ENCODE measurements at places on chromosomes 6 and 20. TPM values are rescaled to one million over a fixed set of nuclear protein-coding genes. Genes with fewer than 3 reads are reported as not detected.
A peak's percentile ranks its signal among the peaks of the same experiment; 100 is the strongest.

DNA sequence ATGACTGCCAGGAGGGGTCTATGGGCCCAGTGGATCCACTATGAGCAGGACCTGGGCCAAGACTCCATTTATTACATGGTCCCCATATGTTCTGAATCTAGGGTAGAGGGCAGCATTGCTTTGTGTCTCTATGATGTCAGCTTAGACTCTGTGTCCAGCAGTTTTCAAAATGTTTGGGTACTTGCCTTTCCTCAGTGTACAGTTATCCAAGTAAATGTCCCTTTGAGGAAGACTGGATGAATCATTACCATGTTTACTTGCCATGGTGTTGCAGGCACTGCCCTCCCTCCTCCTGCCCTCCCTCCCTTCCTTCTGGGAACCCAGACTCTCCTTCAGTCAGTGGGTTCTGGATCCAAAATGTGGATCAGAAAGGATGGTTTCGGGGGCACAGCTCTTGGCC, 108.6 kb downstream of the NRN1 start:
- no peak for DNase-seq

DNA sequence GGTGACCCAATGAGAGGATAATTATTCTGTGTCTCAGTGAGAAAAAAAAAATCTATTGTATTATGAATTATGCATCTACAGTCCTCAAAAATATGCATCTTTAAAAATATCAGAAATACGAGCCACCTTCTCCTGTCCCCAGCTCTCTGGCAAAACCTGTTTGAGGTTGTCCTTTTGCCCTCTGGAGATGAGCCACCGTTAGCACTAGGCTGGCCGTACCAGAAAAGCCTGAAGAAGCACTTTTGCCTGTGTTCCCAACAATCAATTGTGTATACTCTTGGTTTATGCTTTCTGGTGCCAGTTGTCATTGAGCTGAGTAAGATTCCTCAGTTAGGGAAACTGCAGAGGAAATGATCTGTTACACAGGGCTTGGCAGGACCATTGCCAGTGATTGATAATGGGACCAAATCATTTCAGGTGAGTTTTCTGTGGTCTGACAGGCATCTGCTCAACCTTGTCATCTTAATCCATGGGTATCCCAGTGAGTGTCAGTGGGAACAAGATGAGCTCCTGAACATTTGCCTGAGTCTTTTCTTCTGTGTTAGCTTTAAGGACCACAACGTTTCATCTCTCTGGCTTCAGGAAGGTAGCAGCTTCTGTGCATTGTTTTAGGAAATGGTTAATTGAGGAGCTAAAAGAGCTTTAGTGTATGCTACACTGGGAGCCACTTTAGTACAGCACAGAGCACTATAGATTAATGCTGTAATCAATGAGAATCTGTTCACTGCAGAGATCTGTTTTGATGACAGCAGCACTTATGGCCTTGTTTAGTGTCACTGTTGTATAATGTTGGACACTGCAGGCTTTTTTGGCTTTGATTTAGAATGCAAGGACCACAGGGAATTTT, 330.1 kb downstream of the RIMS1 start:
- peak; percentile 27 for DNase-seq

- DNase-seq, result no peak
These were observed 248.7 kb downstream of the RFPL4B start for GRCh38 chr6:112595841-112596240.

DNA sequence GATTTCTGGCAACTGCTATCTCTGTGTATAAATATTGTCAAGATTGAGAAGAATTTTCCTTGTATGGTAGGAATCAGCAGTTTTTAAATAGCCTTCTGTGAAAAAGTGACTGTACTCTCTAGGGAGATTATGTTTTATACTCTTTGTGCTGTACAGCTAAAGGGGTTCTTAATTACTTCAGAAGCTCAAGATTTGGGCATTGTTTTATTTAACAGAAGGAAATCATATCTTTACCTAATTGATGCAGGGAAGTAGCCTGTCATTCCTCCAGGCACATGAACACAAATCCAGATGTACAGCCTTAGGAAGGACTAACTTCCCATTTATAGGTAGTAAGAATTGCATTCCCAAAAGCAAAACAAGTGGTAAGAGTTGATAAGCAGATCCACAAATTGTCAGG, 1.3 kb downstream of the CALHM5 start:
- DNase-seq, result no peak

DNA sequence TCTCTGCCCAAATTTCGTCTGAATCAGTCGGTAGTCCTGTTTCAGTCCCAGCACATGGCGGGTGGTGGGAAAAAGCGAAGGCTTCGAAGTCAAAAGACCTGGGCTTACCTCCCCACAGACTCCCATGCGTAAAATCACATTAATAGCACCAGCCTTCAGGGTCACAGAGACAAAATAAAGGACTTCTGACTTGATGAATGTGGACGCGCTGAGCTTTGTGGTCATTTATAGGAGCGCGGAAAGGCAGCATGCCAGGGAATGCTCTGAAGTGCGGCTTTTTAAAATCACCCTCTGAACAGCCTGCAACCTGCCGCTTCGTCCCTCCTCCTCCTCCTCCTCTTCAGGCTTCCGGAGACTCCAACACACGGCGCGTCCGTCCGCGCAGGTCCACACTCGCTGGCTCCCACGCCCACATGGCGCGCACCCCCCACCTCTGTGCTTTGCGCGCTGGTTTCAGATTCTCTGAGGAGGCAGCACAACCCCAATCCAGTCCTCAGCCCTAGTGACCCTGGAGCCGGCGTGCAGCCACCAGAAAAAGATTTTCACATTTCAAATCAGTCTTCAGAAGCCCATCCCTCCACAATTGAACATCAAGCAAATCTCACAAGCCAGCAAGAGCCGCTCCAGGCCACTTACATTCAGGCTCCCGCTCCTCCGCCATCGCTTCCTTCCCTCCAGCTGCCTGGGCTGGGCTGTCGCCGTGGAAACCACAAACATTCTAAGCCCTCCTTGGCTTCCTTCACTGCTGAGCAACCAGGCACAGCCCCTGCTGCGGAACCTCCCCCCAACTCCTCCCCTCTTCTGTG, at the start of gene C6orf118:
C6orf118 (minus strand) TSS at position 680 of the 806 bp plus-strand sequence; CDS start at position 661, 19 bp downstream.
- no peak for DNase-seq

DNA sequence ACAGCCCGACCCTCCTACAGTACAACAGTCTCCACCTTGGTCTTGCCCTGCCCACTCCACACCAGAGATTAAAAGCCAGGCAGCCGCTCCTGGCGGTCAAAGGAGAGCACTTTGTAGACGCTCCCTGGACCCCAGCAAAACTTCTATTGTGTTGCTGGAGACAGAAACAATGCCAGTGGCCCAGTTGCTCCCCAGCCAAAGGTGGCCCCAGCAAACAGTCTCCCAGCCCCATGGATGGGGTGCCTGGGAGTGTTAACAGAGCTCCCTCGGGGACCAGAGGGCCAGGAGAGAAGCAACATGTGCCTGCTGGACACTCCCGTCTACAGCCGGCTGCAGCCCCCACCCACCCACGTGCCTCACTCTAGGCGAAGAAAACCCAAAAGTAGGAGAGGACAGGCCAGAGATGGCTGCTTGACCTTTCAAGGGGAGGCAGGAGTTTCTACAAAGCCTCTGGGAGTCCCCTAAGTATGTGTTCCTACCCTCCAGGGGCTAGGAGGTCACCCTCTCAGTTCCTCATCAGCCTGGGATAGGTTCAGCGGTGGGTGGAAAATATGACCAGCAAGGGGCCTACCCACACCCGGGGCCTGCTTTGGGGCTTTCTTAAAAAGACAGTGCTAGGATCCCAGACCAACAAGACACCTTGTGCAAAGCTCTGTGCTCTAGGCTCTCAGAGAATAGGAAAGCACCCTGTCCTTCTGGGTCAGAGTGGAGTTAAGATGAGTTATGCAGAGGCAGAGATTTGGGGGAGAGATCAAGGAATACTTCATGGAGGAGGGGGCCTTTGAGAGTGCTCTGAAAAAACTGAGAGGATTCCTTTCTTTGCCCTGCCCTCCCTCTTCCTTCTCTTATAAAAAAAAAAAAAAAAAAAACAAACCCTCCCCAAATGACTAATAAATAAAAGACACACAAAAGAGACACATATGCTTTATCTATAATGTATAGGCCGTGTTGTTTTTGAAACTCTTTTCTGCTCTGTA, 19.0 kb upstream of the PREX1 start:
- no peak for DNase-seq

DNA sequence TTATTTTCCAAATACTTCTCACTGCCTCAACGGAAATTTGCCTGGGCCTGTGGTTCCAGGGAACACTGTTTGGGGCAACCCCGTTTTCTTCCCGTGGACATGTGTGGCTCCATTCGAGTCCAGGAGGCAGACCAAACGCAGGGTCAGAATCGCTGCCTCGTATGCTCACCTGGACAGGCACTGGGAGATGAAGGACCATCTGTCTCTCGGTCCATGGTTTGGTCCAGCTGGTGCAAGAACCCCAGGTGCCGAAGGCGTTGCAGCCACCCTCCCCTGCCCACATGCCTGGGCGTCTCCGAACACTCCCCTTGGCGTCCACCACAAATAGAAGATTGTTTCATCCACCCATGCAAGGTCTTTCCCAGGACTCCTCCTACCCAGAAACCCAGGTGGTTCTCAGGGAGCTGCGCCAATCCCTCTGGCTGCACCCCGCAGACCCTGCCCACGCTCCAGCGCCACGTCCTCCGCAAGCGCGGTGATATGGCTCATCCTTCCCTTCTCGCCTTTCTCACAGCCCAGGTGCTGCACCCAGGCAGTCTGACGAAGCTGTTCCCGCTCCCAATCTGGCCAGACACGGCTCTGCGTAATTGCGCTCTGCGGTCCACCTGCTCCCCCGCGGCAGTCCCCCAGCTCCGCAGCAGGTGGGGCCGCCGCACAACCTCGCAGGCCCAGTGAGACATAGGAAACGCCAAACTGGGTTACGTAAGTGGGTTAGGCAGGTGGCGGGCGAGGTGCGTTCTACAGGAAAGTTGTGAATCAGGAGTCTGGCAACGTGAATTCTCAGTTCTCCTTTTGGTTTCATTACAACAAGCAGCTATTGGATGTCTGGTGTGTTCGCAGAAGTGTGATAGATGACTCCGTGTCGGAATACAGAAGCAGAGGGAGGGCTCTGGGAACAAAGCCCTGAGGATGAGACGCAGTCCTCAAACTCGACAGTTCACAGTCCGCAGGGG, 146.2 kb upstream of the ECI2 start:
- peak; percentile 36 for DNase-seq

The TPBG gene
- 1.1 TPM for total RNA-seq

DNA sequence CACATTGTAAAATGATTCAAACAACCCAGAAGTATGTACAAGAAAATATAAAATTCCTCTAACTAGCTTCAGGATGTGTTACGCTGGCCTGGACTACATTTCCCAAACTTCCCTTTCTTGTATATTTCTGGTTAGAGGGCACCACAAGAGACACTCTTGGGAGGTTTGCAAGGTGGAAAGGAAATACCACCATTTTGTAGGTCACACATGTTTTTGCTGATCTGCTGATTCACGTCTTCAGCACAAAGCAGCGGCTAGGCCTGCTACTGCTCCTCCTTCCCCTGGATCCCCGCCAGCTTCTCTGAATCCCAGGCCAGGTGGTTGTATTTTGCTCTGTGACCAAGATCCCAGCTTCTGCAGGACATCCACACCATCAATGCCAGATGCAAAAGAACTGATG, 104.2 kb downstream of the AGPAT4 start:
- DNase-seq, result peak; percentile 64

- no peak for DNase-seq
These were observed 11.0 kb upstream of the ADAM33 start for GRCh38 chr20:3692706-3693294.

The SLC13A3 gene
- total RNA-seq, result 3.7 TPM

DNA sequence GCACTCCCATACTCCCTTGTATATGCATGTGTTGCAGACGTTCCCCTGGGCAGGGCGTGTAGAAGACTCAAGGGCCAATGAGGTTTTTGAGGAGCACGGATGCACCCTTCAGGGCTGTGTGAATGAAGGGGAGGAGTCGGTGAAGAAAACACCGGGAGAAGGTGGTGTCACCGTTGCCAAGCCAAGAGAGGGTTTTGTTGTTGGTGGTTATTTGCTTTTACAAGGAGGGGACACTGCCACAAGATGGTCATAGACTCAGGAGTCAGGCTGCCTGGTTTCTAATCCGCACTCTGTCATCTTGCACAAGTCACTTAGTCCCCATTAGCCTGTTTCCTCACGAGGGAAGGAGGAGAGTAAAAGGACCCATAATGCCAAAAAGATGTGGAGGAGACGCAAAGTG, 124.0 kb downstream of the PXDC1 start:
- DNase-seq, result no peak

The BCAS1 gene
- 0.43 TPM for total RNA-seq

The GPSM3 gene
- 5.9 TPM for total RNA-seq

The HCRTR2 gene
- total RNA-seq, result not detected

GRCh38 chr20:51860111-51860882, 58.0 kb upstream of the SALL4 start:
- no peak for DNase-seq

GRCh38 chr6:147742440-147742839, 233.9 kb downstream of the SAMD5 start:
- DNase-seq, result no peak

GRCh38 chr6:135185483-135185882, 4.4 kb downstream of the MYB start:
- DNase-seq, result no peak

The PI3 gene
- total RNA-seq, result not detected

The RAD21L1 gene
- total RNA-seq, result not detected

DNA sequence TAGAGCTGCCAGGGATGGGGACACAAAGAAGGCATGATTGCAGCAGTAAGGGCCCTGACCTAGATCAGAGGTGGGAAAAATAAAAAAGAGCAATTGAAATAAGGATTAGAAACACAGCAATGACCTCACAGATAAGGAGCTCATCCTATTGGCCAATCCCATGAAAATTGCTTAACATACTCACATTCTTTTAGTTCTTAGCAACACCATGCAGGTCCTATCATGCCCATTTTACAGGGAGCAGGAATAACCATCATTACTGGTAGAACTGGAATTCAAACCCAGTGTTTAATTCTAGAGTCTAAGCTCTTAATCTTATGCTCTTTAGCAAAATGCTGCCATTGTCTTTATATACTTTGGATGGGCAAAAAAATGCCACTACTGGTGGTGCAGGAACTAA, 267.7 kb downstream of the RNF144B start:
- DNase-seq, result no peak

GRCh38 chr6:150670311-150670710, 70.6 kb downstream of the PLEKHG1 start:
- no peak for DNase-seq

DNA sequence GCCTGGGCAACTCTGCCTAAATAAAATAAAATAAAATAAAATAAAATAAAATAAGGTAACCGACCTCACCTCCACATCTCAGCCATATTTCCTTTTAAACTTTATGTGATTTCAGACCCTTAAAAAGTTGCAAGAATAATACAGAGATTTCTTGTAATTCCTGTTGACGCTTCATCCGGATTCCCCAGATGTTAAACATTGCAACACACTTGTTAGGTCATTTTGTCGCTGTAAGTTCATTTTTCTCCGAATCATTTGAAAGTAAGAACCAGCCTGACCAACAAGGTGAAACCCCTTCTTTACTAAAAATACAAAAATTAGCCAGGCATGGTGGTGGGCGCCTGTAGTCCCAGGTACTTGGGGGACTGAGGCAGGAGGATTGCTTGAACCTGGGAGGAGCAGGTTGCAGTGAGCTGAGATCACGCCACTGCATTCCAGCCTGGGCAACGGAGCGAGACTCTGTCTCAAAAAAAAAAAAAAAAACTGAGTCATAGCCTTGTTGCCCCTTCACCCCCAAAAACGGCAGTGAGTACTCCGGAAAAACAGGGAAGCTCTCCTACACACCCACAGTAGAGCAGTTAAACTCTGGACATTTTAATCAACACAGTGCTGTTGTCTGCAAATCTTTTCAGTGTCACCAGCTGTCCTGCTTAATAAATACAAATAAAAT, 5.9 kb downstream of the PYGB start:
- no peak for DNase-seq

Data from right lobe of liver (tissue), 6 donors.